ENCODE measurements at places on chromosomes 3 and 15. TPM values are rescaled to one million over a fixed set of nuclear protein-coding genes. Genes with fewer than 3 reads are reported as not detected.

MYO5C gene
- total RNA-seq: 2.9 TPM

TRIM42 gene
- total RNA-seq: not detected

SKOR1 gene
- total RNA-seq: not detected

ZNF662 gene
- 0.76 TPM for total RNA-seq

CRYGS gene
- total RNA-seq: 0.65 TPM

ESYT3 gene
- not detected for total RNA-seq

P3H2 gene
- under 0.01 TPM for total RNA-seq
